CMK (cell line): ENCODE measurements at places on chromosomes 2 and 18.

GRCh38 chr18:35289727-35290093, 319 bp downstream of the ZSCAN30 start:
- DNase-seq, result no peak

GRCh38 chr2:215269397-215270117, 42.3 kb upstream of the ATIC start:
- peak; percentile 60 for DNase-seq

- no peak for DNase-seq
Observed at GRCh38 chr2:207632575-207633493, 7.6 kb upstream of the METTL21A start.

DNA sequence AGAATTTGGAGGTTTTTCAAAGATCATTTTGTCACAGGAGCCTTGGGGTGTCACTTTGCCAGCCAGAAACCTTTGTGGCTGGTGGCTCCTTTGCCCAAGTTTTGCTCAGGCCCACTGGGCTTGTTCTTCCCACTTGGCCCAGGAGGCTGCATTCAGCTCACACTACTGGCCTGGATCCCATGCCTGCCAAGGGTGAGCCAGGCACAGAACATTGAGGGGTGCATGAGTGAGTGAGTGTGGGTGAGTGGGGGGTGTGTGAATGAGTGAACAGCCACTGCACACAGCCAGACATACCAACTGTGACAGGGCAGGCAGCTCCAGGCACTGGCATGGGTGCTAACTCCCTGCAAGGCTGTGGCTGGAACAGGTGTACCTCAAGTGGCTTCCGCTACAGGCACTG, 39.6 kb downstream of the FAM171B start:
- DNase-seq, result no peak

DNA sequence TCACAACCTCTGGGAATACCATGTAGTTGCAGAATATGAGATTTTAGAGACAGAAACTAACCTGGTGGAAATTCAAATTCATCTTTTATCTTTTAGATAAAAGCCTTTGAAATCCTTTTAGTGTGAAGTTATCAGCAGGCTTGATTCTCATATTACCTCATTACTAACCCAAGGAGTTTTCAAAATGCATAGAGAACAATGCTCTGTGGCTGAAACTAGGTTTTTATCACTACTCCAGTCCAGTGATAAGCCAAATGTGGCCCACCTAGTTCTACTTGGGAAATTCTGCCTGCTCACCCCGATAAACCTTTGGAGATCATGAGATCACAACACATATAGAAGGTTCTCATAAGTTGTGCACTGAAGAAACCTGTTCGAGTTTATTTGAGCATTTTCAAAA, 121.7 kb downstream of the MMADHC start:
- DNase-seq, result no peak

GRCh38 chr2:234998404-234999211, 46.8 kb downstream of the SH3BP4 start:
- no peak for DNase-seq

- DNase-seq, result no peak
Observed at GRCh38 chr2:110866045-110866444, 133.7 kb downstream of the ACOXL start.

DNA sequence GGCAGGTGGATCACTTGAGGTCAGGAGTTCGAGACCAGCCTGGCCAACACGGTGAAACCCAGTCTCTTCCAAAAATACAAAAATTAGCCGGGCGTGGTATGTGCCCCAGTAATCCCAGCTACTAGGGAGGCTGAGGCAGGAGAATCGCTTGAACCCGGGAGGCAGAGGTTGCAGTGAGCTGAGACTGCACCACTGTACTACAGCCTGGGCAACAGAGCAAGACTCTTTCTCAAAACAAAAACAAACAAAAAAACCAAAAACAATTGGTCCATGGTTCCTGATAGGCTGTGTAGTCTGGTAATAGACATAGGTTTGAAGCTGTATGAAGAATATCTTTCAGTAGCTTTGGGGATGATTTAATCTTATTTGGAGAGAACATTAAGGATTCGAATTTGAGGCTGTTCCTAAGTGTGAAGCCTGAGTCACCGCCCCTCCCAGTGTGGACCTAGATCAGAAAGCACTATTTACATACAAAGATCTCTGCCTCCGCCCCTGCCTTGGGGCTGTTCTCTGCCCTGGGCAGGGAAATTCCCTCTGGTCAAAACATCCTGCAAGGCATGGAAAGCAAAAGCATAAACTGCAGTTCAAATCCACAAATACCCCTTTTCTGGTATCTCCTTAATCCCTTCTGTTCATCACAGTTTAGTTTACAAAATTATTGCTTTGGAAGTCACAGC, 52.8 kb upstream of the PMAIP1 start:
- DNase-seq, result no peak
